Placental epithelial cell (primary cell): ENCODE measurements at places on chromosomes 11 and 22. TPM values are rescaled to one million over a fixed set of nuclear protein-coding genes. Genes with fewer than 3 reads are reported as not detected.

ACR gene
- not detected in 2 replicates for total RNA-seq

OR5P2 gene
- total RNA-seq, result 0.79 and 4.4 TPM in 2 replicates

MGAT3 gene
- 0.54 and 2.4 TPM in 2 replicates for total RNA-seq

BATF2 gene
- not detected in 2 replicates for total RNA-seq

UVRAG gene
- 15.1 and 21.6 TPM in 2 replicates for total RNA-seq

NFAM1 gene
- total RNA-seq, result not detected in 2 replicates

ZP1 gene
- not detected in 2 replicates for total RNA-seq

ANO1 gene
- 36.7 and 39.7 TPM in 2 replicates for total RNA-seq

CST6 gene
- total RNA-seq, result 39.3 and 66.6 TPM in 2 replicates

TREH gene
- total RNA-seq, result not detected in 2 replicates

OR10G6 gene
- total RNA-seq, result not detected in 2 replicates

NECTIN1 gene
- total RNA-seq, result 7.5 and 9.0 TPM in 2 replicates

TIGD3 gene
- 0.11 TPM in 1 of 2 replicates, not detected in the other for total RNA-seq

SLC17A6 gene
- total RNA-seq, result not detected in 2 replicates

DDTL gene
- 1.6 and 9.8 TPM in 2 replicates for total RNA-seq

IL10RA gene
- total RNA-seq, result not detected in 2 replicates

MS4A12 gene
- not detected in 2 replicates for total RNA-seq

CENATAC gene
- 16.8 and 20.8 TPM in 2 replicates for total RNA-seq

UBASH3B gene
- 59.7 and 207 TPM in 2 replicates for total RNA-seq

MUC5AC gene
- total RNA-seq, result under 0.01 TPM in 1 of 2 replicates, not detected in the other

OR5B21 gene
- total RNA-seq, result not detected in 2 replicates

FXYD2 gene
- total RNA-seq, result not detected in 2 replicates

CATSPERZ gene
- total RNA-seq, result not detected in 2 replicates

SLC16A8 gene
- 0.76 and 1.2 TPM in 2 replicates for total RNA-seq

RPS6KA4 gene
- total RNA-seq, result 56.9 and 152 TPM in 2 replicates

PKDREJ gene
- under 0.01 TPM in 2 replicates for total RNA-seq

SCGB2A2 gene
- total RNA-seq, result not detected in 2 replicates

ADAMTS8 gene
- total RNA-seq, result not detected in 2 replicates

ST14 gene
- 0.11 TPM in 1 of 2 replicates, not detected in the other for total RNA-seq

GAB4 gene
- not detected in 2 replicates for total RNA-seq

HTR3B gene
- total RNA-seq, result not detected in 2 replicates

TEX12 gene
- 0.11 TPM in 1 of 2 replicates, not detected in the other for total RNA-seq

TTC36 gene
- total RNA-seq, result 1.2 and 2.7 TPM in 2 replicates

CHADL gene
- 1.2 and 2.8 TPM in 2 replicates for total RNA-seq

CTSW gene
- total RNA-seq, result 0.79 TPM in 1 of 2 replicates, not detected in the other

KRTAP5-1 gene
- total RNA-seq, result not detected in 2 replicates

MYBPC3 gene
- total RNA-seq, result not detected in 2 replicates

CNGA4 gene
- 0.39 TPM in 1 of 2 replicates, not detected in the other for total RNA-seq

UNC93B1 gene
- 31.8 and 32.5 TPM in 2 replicates for total RNA-seq

TMPRSS5 gene
- 0.39 and 0.65 TPM in 2 replicates for total RNA-seq

WNT11 gene
- total RNA-seq, result 34.4 and 34.5 TPM in 2 replicates

LRRC74B gene
- not detected in 2 replicates for total RNA-seq

APOL5 gene
- total RNA-seq, result not detected in 2 replicates

PIK3IP1 gene
- 3.8 and 22.0 TPM in 2 replicates for total RNA-seq

TRPM5 gene
- total RNA-seq, result under 0.01 TPM in 1 of 2 replicates, not detected in the other

YPEL4 gene
- 0.33 and 0.39 TPM in 2 replicates for total RNA-seq

C11orf91 gene
- 0.33 and 0.39 TPM in 2 replicates for total RNA-seq

CYP2D6 gene
- 0.33 and 0.79 TPM in 2 replicates for total RNA-seq

OR51E2 gene
- total RNA-seq, result not detected in 2 replicates

NCF4 gene
- total RNA-seq, result 0.65 and 3.5 TPM in 2 replicates
